ENCODE measurements at places on chromosomes 12 and 14.

DNA sequence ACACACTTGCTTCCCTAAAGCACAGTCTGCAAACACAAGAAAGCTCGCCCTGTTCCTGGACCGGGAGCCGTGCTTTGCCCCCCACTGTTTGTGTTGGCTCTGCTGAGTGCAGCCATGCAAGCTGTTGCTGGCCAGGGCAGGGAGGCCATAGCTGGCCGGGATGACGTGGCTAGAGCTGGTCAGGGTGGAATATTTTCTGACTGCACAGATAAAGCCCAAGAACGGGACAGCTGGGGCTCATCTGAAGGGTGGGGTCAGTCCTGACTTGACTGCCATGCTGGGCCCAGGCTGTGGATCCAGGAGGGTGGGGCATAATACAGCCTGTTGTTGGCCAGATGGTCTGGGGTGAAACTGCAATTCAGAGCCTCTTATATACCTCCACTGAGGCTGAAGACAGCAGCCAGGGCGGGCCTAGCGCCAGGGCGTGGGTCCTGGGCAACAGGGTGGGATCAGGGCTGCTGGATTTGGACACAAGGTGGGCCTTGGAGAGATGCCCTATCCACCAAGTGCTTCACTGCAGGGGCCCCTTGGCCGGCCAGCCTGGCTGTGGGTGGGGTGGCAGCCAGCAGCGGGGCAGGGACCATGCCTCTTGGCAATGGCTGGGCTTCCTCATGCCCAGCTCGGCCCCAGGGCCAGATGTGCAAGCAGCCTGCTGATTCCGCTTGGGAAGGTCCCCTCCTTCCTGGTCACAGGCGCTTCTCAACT, 14.8 kb downstream of the KMT5A start:
- no peak for DNase-seq

GRCh38 chr12:1157046-1157445, 166.0 kb downstream of the ERC1 start:
- DNase-seq: no peak

GRCh38 chr12:25364529-25365339, 114.0 kb upstream of the KRAS start:
- DNase-seq: no peak

- no peak for DNase-seq
These were observed 140.9 kb downstream of the ESRRB start for GRCh38 chr14:76516884-76517283.

DNA sequence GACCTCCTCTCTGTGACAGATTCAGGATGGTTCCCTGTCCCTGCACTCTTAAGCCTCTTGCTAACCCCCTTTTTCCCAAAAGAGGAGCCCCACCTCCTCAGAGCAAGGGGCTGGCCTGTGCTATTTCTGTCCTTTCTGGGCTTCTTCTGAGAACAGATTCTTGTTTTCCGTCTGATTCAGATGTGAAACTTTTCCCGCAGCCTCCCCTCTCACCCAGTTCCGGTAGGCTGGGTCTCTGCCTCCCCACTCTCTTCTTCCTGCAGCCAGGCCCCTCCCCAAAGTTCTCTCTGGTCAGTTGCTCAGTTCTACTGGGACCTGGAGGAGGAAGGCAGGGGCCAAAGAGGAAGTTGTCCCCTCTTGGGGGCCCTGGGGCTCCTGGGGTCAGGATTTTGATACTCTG, 11.8 kb downstream of the PDE1B start:
- no peak for DNase-seq
